ENCODE measurements at places on chromosomes 6 and 20.

DNA sequence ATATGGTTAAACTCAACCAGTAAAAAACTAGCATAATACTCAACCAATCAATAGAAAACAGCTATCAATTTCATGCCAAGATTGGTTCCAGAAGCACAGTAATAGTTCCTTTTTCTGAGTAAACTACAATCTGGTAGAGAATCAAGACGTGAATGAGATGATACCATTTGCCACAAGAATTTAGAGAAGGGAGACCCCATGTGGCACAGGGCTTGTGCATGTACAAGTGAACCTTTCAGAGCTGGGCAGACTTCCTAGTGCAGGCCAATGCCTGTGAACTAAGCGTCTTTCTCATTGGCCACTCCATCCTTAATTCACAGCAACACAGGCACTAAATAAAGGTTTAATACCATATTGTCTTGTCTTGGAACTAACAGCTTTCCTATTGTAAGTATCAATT, 213.5 kb downstream of the RFPL4B start:
- peak; percentile 36 for DNase-seq

DNA sequence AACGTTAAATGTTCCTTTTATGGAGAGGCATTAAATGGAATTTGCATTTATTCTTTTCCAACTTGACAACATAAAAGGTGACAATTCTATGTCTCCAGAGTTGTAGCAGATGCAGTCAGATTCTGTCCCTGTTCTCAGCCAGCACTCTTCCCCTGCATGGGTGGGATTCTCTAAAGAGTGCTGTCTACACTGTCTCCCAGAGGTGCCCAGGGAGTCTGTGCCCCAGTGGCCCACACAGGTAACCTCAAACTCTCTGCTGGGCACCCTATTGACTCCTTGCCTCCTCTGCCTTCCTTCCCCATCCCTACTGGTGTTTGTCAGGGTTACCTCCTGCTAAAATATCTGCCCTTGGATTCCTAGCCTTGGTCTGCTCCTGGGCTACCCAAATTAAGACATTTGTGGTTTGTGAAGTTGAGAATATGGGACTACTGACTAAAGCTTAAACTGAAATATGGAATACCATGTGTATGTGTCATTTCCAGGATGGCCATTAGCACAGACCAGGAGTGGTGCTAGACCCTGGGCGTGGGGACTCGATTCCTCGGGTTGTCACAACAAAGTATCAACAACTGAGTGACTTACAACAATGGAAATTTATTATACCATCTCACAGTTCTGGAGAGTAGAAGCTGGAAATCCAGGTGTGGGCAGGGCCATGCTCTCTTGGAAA, 284.7 kb downstream of the CDH26 start:
- no peak for DNase-seq

GRCh38 chr20:48503166-48503815, 324.5 kb downstream of the PREX1 start:
- no peak for DNase-seq

DNA sequence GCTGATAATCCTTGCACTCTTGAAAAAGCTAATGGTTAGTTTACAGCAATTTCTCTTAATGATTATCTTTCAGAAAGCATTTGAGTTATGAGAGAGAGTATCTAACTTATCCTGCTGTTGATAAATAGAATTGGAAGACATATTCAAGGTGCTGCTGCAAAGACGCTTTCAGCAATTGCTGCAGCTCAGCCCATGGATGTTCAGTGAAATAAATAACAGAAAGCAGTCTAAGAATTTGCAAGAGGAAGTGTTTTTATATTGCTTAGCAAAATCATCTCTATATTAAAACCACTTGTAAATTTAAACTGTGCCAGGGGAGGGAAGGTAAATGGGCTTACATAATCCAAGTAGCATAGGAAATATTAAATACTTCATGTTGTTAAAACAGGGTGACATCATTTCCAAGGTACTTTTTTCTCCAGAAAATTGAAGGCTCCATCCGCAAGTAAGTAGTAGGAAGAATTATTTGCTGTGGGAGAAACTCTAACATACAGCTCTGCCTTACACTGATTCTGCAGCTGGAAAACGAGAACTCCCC, 188.5 kb downstream of the ADAT2 start:
- no peak for DNase-seq

- DNase-seq: no peak
Measured at GRCh38 chr6:144083172-144083571, 12.2 kb downstream of the SF3B5 start.

- no peak for DNase-seq
Measured at GRCh38 chr6:63347599-63347998, 27.8 kb upstream of the LGSN start.

DNA sequence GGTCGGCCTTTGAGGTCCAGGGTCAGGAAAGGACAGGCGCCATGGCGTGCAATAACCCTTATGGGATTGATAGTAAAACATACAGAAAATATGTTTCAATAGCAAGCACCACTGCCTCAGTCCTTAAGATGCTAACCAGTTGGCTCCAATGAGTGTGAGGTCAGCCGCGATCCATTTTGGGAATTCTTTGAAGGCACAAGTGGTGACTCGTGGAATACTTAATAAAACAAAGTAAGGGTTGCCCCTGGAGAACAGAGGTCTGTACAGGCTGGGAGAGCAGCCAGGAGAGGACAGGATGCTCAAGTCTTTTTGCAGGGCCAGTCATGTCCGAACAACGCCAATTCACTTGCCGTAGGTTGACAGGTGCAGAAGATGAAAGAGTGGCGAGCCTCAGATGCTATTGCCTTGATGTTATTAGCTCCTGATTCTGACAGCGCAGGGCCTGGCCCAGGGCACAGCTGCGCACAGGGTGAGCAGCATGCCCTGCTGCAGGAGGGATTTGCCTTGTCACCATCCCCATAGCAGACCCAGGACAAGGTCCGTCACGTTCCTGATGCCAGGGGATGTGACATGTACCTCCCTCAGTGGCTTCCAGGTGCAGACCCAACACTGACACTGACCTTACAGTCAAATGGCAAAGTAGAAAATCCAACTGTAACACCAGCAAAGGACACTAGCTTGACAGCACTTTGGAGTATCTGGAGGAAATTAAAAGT, 21.8 kb downstream of the SYNDIG1 start:
- DNase-seq: no peak

DNA sequence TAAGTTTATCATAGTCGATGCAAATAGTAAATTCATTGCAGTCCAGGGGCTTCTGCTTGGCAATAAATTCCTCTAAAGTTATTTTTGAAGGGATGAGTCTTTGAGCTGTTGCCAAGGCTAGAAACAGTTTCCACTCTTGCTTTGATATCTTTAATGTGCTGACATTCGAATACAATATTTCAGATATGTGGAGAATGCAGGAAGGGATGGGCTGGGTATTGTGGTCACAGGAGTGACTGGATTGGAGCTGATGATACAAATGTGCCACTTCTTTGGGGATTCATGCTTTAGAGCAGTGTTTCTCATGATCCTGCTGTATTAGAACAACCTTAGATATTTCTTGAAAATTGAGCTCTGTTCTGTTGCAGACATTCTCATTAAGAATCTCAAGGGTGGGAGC, 139.0 kb downstream of the PRDM13 start:
- DNase-seq: no peak

GRCh38 chr20:46060301-46060881, 29.4 kb downstream of the NCOA5 start:
- DNase-seq: no peak

GRCh38 chr20:3328501-3328900, 79.0 kb downstream of the DNAAF9 start:
- DNase-seq: no peak

GRCh38 chr6:44957156-44957555, 371.0 kb upstream of the RUNX2 start:
- no peak for DNase-seq

DNA sequence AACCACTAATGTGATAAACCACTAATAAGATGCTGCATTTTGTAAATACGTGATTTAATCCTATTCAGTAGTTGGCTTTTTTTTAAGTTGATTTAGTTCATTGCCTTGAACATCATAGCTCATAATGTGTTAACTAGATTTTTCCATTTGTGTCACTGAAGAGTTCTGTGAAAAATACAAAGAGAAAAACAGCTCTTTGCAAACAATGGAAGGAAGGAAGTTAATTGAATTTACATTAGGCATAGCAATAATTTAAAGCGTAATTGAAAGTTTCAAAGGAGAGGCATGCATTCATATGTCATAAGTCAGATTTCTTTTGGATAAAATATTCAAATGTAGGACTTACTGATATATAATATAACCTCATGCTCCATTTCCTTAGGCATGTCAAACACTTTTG, 102.3 kb downstream of the TBC1D7 start:
- DNase-seq: no peak

- DNase-seq: peak; percentile 25
Measured at GRCh38 chr6:44166591-44167184, 8.1 kb downstream of the CAPN11 start.

- no peak for DNase-seq
Measured at GRCh38 chr6:127998985-127999384, 98.1 kb upstream of the THEMIS start.

DNA sequence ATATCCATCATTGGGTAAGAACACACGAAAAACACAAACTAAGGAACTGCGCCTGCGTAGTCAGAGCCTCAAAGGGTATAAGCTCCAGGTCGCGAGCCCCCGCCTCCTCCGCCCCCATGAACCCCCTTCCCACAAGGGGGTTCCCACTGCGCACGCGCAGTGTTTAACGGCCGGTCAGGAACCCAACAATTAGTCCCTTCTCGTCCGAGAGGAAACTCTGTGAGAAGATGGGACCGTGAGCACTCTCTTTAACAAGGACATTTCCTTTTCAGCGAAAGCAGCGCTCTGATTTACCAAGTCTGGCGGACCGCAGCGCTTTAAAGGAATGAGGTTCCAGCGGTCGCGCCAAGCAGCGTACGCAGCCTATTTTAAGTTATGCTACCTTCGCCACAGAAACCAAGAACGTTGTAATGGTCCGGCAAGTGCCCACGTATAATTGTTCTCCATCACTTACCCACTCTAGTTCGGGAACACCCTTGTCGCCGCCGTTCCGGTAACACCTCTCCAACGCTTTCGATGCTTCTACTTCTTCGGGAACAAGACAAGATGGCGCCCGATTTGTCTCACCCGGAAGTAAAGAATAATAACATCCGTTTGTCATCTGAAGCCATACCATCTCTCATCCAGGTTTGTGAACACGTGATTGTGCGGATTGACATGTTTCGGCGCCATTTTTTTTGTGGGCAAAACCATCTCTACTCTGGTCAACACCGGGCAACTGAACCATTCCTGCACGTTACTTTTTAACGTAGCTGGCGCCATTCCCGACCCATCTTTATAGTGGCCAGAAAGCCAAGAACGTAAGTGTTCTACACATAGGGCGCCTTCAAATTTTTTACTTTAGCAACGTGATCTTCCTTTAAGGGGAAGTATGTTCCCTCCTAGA, at the start of gene PNISR:
PNISR (minus strand) TSS at position 548 of the 886 bp plus-strand sequence. CDS start 10,649 bp downstream, outside the sequence.
- DNase-seq: peak; percentile 98

GRCh38 chr6:72522735-72523141, 99.1 kb upstream of the KCNQ5 start:
- peak; percentile 61 for DNase-seq

GRCh38 chr6:37990762-37991525, 171.4 kb downstream of the ZFAND3 start:
- DNase-seq: peak; percentile 70

DNA sequence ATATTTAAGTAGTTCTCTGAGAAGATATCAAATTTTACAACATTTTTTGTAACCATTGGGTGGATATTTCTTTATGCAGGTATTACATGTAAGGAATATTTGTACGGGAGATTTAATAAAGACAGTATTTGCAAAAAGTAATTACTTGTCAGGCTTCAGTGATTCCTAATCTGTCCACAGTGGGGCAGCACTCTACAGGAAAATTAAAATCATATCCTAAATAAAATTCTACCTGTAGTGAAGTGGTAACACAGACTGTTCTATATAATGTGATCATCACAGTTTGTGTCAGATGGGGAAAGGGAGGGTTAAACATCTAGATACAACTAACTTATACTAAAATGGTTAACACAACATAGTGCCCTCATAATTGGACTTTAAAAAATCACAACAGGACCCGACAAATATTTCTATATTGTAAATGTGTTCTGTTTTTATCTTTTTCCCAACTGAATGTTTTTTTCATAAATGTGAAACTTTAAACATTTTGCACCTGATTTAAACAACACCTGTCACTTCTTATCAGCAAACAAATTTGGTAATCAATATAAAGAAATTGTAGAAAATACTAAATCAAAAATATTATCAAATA, 145.6 kb upstream of the MANEA start:
- DNase-seq: peak; percentile 46

- DNase-seq: no peak
Measured at GRCh38 chr6:22067671-22068070, 229.2 kb downstream of the PRL start.

- no peak for DNase-seq
Measured at GRCh38 chr6:164286011-164286410, 871.5 kb downstream of the QKI start.

DNA sequence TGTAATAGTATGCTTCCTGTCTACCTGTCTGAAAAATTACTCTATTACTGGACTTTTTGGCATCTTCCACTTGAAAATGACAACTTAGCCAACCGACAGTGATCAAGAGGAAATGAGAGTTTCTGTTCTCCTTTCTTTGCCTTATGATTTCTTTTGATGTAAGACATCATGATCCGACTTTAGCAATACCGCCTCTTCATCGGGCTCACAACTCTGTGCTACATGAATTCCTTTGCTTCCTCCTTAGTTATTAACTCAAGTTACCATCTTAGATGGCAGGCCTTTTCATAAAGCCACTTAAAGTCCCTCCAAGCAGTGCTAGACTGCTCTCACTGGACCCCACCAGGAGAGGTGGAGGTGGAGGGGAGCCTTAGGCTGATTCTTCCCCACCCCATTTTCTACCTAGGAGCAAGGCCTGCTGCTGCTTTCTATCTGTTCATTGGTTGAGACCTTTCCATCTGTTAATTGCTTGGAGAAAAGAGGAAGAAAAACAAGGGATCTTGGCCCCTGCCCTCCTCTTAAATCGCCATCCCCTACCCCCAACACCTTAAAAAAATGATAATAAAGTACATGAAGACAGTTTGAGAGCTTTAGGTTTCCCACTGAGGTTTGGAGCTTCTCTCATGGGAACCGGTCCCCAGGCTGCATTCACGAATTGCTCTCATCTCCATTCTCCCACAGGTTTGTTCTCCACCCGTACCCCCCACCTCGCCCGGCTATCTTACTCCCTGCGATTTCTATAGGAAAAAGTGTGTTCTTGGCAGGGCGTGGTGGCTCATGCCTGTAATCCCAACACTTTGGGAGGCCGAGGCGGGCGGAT, 21.6 kb upstream of the MCM3 start:
- DNase-seq: no peak

DNA sequence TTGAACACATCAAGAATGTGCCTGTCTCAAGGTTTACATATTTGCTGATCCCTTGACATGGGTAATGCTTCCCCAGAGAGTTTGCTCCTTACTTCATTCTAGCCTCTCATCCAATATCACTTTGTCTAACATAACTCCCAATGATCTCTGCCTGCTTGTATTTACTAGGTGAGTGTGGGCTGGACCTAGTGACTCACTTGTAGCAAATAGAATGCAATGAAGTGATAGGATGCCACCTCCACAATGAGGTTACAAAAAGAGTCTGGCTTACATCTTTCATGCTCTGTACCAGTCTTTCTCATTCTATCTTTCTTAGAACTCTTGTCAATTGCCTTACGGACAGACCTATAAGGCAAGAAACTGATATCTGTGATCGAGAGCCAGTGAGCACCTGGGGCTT, 44.9 kb upstream of the TMEM200A start:
- DNase-seq: no peak

GRCh38 chr20:40519918-40520317, 169.1 kb downstream of the MAFB start:
- DNase-seq: no peak

GRCh38 chr6:27871924-27872638, 40.1 kb downstream of the OR2B2 start:
- DNase-seq: peak; percentile 81
